Effector memory CD4-positive, alpha-beta T cell (primary cell): ENCODE measurements at places on chromosomes 4 and X.

GRCh38 chr4:10032625-10033024, 11.3 kb upstream of the SLC2A9 start:
- DNase-seq, result no peak

DNA sequence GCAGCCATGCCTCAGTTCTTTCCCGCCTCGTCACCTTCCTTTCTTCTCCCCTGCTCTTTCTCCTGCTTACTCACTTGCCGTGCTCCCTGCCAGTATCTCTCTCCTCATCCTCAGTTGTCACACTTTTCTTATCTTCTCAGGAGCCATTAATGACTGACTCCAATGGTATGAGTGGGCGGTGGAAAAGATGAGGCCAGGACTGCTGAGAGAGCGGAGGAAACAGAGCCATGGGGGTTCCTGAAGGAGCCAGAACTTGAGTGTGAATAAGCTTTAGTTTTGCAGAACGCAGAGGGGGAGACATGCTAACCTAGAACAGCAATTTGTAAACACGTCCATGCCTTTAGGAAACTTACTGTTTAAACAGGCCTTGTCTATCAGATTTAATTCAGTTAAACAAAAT, 126.5 kb downstream of the CHIC2 start:
- DNase-seq, result no peak

DNA sequence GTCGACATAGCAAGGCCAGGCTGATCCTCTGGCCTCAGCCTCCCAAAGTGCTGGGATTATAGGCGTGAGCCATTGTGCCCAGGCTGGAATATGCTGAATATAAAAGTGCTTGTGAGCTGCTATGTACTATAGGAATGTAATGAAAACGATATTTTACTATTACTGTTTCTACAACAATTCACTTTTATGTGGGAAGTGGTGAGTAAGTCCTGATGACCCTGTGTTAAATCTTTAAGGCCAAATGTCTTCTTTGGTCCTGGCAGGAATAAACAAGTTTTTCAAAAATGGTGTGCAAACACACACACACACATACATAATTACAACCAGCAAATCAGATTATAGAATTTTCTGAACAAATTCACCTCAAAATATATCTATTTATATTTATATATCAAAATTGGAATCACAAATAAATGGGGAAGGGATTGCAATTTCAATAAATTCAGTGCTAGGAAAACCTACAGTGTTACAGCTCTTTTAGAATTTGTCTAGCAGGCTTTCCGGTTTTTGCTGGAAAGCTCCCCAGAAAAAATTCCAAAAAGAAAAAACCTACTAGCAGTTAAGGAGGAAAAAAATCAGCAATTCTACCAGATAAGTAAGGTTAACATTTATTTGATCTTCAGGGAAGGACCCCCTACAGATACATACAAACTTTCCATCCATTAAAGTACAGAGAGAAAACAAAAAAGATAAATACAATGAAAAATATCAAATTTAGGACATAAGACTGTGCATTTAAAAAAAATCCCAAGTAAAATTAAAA, 17.9 kb downstream of the SMIM14 start:
- no peak for DNase-seq

DNA sequence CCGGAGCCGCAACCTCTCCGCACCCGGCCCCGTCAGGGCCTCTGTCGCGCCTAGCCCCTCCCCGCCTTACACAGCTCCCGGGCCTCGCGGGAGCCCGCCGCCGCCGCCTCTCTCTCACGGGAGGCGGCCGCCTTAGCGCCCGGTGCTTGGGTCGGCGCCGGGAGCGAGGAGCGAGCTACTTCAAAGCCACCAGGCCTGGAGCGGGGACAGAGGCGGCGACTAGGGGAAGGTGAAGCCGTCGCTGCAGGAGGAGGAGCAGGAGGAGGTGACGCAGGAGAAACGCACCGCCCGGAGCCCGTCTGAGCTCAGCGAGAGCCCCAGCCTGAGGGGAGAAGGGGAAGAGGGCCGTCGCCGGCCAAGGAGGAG, 250 bp downstream of the USP9X start:
- DNase-seq, result peak; percentile 73

- no peak for DNase-seq
These were observed 242.0 kb upstream of the ACTRT1 start for GRCh38 chrX:128294198-128294597.

DNA sequence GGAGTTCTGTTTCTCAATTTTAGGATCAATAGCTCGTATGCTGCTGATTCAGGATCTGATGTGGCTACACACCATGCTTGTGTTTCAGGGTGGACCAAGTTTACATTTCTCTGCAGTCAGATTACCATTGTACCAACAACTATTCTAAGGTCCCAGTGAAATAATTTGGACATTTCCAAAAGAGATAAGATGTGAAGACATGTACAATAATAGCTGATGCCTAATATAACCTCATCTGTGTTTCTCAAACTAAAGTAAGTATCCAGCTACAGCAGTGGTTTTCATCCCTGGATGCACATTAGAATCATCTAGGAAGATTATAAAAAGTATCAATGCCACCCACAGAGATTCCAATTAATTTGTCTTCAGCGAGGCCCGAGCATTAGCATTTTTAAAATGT, 209.7 kb downstream of the ANTXR2 start:
- DNase-seq, result no peak

- no peak for DNase-seq
These were observed 320.1 kb downstream of the TRIML1 start for GRCh38 chr4:188459381-188459780.

DNA sequence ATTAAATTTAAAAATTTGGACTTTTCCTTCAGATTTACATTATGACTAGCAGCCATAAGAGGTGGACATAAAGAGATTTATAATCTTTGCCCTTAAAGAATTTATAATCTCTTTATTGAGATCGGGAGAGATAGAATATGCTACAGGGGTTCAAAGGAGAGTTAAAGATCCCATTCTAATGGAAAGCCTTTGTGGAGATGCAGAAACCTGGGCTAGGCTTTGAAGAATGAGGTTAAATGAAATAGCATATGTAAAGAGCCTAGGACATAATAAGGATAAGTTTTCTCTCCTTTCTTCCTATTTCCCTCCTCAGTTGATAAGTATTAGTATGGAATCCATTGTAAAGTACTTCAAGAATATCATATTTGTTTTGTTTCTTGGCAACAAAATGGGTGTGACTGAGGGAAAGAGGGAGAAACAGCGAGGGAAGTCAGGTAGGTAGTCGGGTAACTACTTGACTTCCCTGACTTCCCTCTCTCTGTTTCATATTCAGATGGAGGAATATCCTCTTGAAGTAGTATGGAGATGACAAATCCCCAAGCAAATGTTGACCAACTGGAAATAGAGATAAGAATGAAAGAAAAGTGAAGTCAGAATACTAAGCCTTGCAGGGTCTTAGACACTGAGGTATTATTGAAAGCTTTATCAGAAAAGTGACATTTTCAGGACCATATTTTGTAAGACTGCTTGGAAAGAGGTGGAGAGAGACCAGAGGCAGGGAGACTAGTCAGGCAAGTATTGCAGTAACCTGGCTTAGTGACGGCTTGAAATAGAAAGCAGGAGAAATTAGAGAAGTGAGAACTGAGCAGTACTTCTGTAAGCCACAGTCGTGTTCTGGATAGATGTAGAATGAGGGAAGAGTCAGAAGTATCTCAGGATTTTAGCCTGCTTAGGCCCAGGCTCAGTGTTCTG, 82.9 kb downstream of the PDLIM5 start:
- no peak for DNase-seq

GRCh38 chr4:94764069-94764468, 6.3 kb downstream of the BMPR1B start:
- DNase-seq, result no peak

- no peak for DNase-seq
These were observed 89.7 kb upstream of the NPNT start for GRCh38 chr4:105805501-105806120.

GRCh38 chr4:150656891-150657290, 74.9 kb downstream of the MAB21L2 start:
- DNase-seq, result no peak

- peak; percentile 42 for DNase-seq
These were observed 17.0 kb upstream of the TMEM154 start for GRCh38 chr4:152696764-152697261.

- no peak for DNase-seq
These were observed 5.5 kb downstream of the PNMA3 start for GRCh38 chrX:153061732-153062131.

DNA sequence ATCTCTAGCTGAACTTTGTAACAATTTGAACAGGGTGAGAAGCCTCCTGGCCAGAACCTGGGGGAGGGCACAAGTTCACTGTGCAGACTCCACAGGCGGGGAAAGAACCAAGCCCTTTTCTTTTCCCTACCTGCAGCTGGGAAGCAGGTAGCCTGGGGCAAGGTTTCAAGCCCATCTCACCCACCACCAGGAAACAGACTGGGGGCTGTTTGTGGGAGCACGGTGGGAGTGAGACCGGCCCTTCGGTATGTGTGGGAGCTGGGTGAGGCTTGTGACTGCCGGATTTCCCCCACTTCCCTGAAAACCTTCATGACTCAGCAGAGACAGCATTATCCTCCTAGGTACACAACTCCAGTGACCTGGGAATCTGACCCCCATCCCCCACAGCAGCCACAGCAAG, 211.7 kb downstream of the ZNF674 start:
- no peak for DNase-seq

DNA sequence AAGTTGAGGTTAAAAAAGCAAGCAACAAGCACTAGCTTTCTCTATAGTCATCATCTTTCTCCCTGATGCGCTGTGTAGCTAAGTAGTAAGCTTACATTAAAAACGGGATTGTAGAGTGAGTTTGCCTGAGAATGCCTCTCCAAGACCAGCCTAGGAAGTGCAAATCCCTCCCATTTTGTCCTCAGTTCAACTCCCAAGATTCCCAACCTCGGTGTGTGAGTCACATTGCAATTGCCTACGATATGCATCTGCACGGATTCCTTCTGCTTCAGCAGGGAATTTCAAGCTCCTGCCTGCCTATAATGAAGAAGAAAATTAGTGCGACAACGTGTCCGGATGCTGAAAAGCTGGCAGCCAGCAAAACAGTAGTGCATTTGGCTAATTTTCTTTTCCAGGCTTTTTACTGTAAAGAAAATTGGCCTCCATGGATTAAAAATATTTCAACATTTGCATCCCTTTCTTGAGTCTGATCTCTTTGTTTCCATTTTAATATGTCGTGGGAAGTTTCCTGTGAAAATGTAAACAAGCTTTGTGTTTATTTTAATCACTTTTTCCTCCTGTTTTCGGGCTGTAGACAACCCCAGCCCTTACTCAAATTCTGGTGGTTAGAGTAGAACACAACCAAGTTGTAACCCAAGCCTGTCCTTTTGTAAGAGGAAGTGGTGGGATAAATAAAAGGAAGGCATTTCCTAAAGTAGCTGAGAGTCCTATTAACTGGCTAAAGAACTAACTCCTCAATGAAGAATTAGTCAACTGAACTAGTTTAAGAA, 58.4 kb upstream of the TET2 start:
- DNase-seq, result no peak

DNA sequence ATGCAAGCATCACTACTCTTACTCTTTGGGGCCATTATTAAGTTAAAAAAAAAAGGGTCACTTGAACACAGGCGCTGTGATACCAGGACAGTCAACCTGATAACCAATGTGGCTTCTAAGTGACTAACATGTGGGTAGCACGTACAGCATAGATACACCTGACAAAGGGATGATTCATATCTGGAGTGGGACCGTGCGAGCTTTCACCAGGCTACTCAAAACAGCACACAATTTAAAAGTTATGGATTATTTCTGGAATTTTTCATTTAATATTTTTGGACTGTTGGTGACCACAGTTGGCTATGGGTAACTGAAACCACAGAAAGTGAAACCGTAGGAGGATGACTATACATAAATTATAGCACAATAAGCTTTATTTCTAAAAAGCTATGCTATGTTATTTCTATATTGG, 113.8 kb upstream of the STIM2 start:
- DNase-seq, result no peak

DNA sequence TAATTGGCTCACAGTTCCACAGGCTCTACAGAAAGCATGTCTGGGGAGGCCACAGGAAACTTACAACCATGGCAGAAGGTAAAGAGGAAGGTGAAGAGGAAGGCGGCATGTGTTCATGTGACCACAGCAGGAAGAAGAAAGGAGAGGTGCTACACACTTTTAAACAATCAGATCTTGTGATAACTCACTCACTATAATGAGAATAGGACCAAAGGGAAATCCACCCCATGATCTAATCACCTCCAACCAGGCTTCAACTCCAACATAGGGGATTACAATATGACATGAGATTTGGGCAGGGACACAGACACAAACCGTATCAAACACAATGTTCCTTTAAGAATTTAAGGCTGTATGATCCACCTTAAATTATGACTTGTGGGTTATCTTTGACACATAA, 10.5 kb upstream of the PGM2 start:
- DNase-seq, result no peak

GRCh38 chr4:87327136-87327535, 4.5 kb upstream of the HSD17B13 start:
- DNase-seq, result no peak

- DNase-seq, result no peak
These were observed 154.6 kb downstream of the GUCY2F start for GRCh38 chrX:109327251-109327650.

GRCh38 chr4:8230891-8231290, 31.8 kb downstream of the SH3TC1 start:
- DNase-seq, result no peak

DNA sequence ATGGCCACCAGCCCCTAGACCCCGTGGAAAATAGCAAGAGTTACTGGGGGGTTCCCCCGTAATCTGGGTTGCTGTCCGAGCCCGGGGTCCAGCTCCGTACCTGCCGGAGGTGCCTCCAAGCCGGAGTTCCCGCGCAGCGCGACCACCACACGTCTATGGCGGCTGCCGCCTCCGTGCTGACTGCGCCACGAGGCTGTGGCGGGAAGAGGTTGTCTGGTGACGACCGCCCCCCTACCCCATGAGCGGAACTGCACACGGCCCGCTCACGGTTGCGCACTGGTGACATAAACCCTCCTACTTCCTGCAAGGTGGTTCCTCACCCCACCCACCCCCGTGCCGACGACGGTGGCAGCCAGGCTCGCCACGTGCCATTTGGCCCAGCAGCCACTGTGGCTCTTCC, at the start of gene PNMA5:
Gene PNMA5, minus strand, starts transcription at position 184 of the 400 bp plus-strand sequence. CDS start 2,518 bp downstream, outside the sequence.
- DNase-seq, result no peak

- no peak for DNase-seq
These were observed 56.3 kb upstream of the STOX2 start for GRCh38 chr4:183848805-183849204.

DNA sequence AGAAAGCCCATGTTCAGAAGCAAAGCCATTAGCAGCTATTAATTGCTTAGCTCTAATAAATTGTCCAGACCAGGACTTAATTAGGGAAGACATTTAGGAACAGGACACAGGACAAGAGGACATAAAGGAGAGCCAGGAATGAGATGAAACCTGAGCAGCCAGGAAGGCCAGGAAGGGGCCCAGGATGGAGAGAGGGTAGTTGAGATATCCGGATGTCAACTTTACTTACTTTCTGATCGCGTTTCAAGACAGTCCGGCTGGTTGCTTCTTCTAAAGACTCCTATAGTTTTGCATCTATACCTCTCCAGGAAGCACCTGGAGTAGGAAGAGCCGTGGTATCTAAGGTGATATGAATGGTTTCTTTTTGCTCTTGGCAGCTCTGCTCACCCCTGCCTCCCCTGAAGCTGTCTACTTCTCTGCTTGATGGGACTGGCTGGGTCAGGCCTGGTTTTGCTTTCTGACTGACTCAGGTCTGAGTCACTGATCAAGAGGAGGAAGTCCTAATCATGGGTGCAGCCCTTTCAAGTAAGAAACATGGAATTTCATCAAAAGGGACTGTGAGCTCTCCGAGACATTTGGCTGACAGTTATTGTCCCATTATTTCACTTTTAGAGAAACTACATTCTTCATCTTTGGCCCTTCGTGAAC, 733.3 kb downstream of the RPA4 start:
- DNase-seq, result no peak

- DNase-seq, result no peak
These were observed 56.7 kb downstream of the PCDH19 start for GRCh38 chrX:100353326-100353725.

GRCh38 chrX:49040376-49040955, 2.7 kb downstream of the TFE3 start:
- DNase-seq, result no peak
